ENCODE measurements at places on chromosomes 1 and 21. TPM values are rescaled to one million over a fixed set of nuclear protein-coding genes. Genes with fewer than 3 reads are reported as not detected.

The CORT gene
- total RNA-seq: 4.9 TPM

The CRP gene
- not detected for total RNA-seq

The OR2L2 gene
- total RNA-seq: 0.41 TPM

The OLFM3 gene
- 28.9 TPM for total RNA-seq

The SLC30A10 gene
- total RNA-seq: 19.2 TPM

The KIF21B gene
- 127 TPM for total RNA-seq

The OR10K1 gene
- total RNA-seq: not detected

The CFAP141 gene
- total RNA-seq: not detected

The DPT gene
- total RNA-seq: under 0.01 TPM

The AUNIP gene
- 0.82 TPM for total RNA-seq

The MROH9 gene
- total RNA-seq: not detected

The ANGPTL7 gene
- 0.41 TPM for total RNA-seq
